ENCODE measurements at places on chromosomes 4 and X.

GRCh38 chr4:27490315-27490714, 629.7 kb downstream of the STIM2 start:
- DNase-seq: no peak

DNA sequence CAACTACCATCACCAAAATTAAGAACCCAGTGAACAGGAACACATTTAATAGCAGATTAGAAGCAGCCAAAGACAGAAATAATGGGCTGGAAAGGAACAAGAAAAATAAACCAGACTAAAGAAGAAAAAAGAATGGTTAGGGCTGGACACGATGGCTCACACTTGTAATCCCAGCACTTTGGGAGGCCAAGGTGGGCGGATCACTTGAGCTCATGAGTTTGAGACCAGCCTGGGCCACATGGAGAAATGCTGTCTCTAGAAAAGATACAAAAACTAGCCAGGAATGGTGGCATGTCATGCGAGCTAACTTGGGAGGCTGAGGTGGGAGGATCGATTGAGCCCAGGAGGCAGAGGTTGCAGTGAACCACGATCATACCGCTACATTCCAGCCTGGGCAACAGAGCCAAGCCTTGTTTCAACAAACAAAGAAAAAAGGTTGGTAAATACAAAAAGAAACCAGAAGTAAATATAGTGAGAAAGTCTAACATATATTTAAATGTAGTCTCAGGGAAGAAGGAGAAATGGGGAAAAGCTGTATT, 102.0 kb downstream of the AFAP1 start:
- DNase-seq: no peak

DNA sequence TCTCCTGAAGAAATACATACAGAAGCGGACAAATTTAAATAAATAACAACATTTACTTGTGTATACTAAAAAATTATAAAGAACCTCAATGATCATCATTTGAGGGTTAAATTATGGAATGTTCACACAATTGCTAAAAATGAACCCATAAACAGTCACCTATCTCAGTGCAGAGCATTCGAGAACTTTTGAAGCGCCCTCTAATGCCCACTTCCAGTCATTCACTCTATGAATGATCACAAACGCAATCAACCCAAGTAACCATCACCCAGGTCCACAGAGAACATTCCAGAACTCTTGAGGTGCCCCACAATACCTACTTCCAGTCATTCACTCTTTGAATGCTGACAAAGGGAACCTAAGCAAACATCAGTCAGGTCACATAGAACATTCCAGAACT, 103.5 kb upstream of the PLAC1 start:
- no peak for DNase-seq

GRCh38 chrX:119455264-119455663, 13.0 kb upstream of the SLC25A5 start:
- no peak for DNase-seq

DNA sequence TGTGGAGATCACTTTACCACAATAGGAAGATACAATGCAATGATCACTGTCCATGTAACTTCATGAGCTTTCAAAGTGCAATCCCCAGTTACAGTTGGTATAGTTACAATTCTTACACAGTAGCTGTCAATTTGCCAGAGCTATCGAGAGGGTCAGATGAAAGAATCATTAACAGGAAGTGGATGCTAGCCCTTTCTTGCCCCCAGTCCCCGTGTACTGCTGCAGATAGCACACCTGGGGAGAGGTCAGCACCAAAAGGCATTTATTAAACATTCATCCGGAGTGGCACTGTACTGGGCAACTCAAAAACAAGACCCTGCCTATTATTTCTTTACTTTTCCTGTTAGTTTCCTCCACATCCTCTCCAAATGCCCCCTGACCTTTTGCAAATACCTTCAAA, 47.7 kb downstream of the SOD3 start:
- DNase-seq: no peak

GRCh38 chr4:24067367-24068193, 177.7 kb upstream of the PPARGC1A start:
- peak; percentile 53 for DNase-seq

GRCh38 chr4:5863461-5864113, 29.3 kb downstream of the CRMP1 start:
- peak; percentile 10 for DNase-seq

DNA sequence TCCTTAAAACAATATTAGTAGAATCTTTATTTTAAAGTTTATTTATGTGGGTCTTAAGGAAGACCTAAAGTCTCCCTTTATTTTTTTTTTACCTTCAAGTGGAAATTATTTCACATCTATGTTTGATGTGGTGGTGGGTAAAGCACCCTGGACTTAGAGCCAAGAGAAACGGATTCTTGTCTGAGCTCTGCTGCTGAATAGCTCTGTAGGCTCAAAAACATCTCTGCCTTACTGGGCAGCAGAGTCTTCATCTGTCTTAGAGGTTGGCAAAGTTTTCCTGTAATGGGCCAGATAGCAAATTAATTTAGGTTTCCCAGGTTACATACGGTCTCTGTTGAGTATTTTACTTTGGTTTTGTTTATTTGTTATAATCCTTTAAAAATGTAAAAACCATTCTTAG, 136.5 kb downstream of the CEP135 start:
- DNase-seq: no peak

- DNase-seq: no peak
Observed at GRCh38 chr4:26856906-26857277, 3.7 kb upstream of the STIM2 start.

DNA sequence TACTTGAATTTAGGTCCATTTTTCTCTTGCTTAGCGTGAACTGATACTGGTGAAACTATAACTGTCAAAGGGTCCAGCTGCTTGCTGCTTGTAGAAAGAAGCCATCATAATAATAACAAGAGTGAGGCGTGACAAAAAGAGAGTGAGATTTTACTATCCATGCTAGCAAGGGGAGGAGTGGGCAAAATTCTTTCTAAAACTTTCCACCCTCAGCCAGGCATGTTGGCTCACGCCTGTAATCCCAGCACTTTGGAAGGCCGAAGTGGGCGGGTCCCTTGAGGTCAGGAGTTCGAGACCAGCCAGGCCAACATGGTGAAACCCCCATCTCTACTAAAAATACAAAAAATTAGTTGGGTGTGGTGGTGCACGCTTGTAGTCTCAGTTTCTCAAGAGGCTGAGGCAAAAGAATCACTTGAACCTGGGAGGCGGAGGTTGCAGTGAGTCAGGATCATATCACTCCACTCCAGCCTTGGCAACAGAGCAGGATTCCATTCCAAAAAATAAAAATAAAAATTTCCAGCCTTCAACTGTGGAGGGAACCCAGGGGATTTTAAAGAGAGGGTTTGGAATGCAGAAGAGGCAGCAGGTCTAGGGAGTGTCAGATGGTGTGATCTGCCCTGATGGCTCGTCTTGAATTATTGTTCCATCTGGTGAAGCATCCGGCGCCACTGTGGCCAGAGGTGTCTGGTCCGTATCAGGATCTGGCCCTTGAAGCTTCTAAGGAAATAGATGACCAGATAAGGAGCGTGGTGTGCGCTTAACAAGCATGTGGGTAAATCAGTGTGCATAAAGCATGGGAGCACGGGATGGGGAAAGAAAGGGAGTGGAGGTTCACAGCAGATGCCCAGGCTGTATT, 51.8 kb downstream of the LRP2BP start:
- DNase-seq: no peak

- no peak for DNase-seq
Observed at GRCh38 chr4:78634011-78634664, 82.6 kb downstream of the ANXA3 start.

DNA sequence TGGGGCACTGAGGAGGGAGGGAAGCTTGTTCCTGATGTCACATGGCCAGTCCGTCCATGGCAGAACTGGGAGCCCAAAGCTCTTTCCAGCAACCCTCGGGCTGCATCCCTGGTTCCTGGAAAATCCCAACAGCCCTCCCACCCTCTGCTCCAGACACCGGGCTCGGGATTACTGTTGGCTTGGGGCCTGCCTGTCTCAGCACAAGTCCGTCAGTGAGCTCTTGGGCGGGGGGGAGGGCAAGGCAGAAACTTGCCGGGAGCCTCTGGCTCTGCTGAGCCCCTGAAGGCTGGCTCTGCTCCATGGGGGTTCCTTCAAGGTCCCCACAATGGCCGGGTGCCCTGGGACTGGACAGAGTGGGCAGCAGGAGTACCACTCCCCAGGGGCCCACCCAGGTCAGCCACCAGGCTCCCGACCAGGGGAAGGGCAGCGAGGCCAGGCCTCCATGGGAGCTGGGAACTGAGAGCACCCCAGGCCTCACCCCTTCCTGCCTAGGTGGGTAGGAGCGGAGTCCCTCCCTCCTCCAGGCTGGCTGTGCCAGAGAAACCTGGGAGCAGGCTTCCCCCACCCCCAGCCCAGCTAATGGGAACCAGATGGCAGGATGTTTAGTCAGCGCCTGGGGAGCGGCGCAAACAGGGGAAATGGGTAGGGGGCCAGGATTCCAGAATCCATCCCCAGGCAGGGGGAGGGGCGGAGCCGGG, 6.4 kb upstream of the HAUS7 start:
- no peak for DNase-seq

DNA sequence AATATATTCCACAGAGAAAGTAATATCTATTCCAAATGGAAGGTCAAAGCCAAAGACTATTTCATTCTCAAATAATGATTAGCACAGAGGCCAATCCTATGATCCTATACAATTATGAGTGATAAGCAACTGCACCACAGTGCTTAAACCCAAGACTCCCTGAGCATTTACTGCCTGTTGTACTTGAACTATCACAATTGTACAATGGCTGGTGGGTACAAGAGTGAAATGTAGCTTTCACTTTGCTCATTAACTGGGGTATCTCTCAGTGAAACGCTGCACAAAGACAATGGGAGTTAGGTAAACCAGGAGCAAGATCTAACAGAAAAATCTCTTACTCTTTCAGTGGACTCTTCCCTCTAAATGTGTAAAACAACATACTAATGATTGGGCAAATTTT, 24.3 kb downstream of the ABCG2 start:
- DNase-seq: no peak

- no peak for DNase-seq
Observed at GRCh38 chr4:90292438-90292837, 165.2 kb downstream of the CCSER1 start.

- no peak for DNase-seq
Observed at GRCh38 chr4:40418430-40419230, 83.5 kb downstream of the CHRNA9 start.

DNA sequence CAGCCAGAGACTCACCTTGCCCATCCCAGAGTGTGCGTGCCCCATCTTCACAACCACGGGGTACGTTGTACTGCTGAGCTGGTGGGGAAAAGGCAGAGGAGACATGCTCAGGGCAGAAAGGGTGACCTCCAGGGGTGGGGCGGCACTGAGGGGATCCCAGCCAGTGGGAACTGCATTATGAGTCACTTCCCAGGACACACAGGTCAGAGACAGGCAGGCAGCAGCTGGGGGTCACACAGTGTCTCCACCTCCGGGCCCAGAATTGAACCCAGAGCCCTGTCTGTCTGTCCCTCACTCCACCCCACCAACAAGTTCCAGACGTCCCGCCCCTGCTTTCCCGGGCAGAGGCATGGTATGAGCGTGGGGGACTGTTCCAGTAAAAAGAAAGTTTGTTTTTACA, 4.8 kb upstream of the TIMP1 start:
- no peak for DNase-seq

DNA sequence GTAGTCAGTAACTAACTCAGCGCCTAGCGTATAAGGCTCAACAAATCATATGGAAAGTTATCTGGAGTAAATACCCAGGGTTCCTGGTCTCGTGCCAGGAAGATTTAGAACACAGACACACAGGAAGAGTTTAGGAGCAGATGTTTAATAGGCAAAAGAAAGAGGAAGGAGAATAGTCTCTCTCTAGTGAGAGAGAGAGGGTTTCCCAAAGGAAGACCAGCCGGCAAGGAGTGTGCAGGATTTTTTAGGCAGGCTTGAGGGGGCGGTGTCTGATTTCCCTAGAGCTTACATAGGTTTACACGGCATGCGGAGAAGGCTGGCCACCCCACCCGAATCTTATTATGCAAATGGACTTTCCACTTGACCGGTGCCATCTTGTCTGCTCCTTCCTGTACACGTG, 284.0 kb upstream of the FRG1 start:
- DNase-seq: no peak

DNA sequence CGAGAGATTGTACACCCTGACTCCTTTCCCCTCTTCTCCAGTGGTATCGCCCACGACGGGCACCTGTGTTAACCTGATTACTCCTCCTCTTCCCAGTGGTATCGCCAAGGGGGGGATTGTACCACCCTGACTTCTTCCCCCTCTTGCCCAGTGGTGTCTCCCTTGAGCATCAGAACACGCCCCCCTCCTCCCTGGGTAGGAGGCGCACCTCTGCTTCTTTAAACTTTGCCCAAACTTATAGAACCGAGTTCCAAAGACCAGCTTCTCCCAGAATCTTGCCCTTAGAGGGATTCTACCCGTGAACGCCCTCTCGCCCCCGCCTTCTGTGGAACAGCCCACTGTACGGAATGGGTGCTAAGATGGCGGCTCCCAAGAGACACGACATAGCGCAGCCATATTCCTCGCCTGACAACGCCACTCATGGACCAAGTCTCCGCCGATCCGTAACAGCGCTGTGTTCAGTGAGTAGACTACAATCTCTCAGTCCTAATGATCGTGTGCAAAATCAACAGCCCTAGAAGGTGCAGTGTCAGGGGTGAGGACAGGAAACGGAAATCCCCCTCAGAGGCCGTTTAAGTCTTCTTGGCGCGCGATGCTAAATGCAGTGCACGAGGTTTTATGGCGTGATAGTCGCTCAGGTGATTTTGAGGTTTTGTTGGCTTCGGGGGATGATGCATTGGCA, 4.2 kb upstream of the ZNF157 start:
- peak; percentile 48 for DNase-seq

GRCh38 chr4:1193206-1194009, 21.0 kb upstream of the SPON2 start:
- no peak for DNase-seq

GRCh38 chr4:14504162-14504561, 498.1 kb upstream of the CPEB2 start:
- no peak for DNase-seq

- no peak for DNase-seq
Observed at GRCh38 chr4:152534541-152535359, 1.1 kb downstream of the FBXW7 start.

GRCh38 chr4:164846566-164846965, 30.4 kb upstream of the APELA start:
- DNase-seq: no peak

GRCh38 chr4:101304916-101305315, 42.4 kb downstream of the PPP3CA start:
- peak; percentile 91 for DNase-seq

DNA sequence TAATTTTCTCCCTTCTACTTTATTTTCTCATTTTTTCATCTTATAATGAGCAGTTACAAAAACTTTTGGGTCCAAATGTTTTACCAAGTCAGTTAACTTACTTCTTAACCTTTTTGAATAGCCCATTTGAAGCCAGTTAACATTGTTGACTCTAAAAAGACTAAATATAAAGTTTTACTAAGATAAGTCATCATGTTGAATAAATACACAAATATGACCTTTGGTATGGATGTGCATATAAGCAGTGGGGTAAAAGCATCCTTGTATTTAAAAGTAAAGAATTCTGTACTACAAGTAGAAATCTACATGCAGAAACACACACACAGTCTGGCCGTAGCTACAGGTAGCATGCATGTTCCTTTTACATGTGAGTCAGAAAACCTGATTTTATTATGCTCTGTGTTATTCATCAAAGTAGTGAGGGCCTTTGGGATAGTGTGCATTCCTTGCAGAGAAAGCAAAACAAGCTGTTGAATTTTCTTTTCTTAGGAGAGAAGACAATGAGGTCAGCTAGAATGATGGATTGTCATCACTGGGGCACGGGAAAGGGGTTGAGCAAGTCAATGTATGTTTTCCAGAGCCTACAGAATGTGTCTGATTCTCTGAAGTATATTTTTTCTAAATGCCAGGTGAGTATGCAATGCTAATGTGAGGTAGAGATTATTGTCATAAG, 533.2 kb upstream of the AGA start:
- DNase-seq: no peak

- no peak for DNase-seq
Observed at GRCh38 chrX:108059801-108060200, 14.9 kb downstream of the VSIG1 start.

All from COLO829 (cell line).